NCI-H526 (cell line): ENCODE measurements at places on chromosomes 12 and 14.

GRCh38 chr12:95976416-95976832 is 19.7 kb downstream of the HAL start:
- DNase-seq, result no peak

GRCh38 chr12:78330131-78330530 is 499.4 kb downstream of the NAV3 start:
- no peak for DNase-seq

- DNase-seq, result no peak
These were observed 1.3 kb downstream of the GPR65 start for GRCh38 chr14:88005978-88006851.

GRCh38 chr12:77343291-77343690 is 277.9 kb upstream of the E2F7 start:
- no peak for DNase-seq

DNA sequence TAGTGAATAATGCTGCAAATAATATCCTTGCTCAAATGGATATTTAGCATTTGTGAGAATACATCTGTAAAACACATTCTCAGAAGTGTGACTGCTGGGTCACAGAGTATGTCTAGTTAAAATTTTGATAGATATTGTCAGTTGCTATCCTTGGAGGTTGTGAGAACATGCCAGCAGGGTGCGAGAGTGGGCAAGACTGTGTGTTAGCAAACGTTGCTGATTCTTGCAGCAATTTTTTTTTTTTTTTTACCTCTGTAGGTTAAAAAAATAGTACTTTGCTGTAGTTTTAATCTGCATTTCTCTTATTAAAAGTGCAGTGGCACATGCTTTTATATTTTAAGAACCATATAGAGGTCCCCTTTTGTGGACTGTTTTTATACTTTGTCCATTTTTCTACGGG is 4.5 kb upstream of the NYNRIN start:
- no peak for DNase-seq

GRCh38 chr12:44334347-44334746 is 498.5 kb downstream of the TMEM117 start:
- DNase-seq, result no peak

GRCh38 chr12:10405294-10405693 is 4.3 kb downstream of the KLRC4 start:
- DNase-seq, result no peak

GRCh38 chr12:94426049-94426448 is 33.6 kb downstream of the CEP83 start:
- no peak for DNase-seq

DNA sequence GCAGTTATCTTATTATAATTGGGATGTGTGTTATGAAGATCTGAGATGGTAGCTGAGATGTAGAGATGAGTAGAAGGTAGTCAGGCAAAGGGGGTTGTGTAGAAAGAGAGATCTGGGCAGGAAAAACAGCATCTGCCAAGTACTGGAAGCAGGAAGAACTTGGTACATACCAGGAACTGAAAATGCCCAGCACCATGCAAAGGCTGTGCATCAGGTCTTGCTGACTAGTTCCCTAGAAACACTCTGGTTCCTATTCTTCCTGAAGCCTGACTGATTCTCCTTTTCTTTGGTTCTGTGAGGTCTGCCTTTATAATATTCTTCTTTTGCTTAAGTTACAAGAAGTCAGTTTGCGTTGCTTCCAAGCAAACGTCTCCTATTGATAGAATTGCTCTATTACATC is 6.7 kb upstream of the NFATC4 start:
- no peak for DNase-seq

DNA sequence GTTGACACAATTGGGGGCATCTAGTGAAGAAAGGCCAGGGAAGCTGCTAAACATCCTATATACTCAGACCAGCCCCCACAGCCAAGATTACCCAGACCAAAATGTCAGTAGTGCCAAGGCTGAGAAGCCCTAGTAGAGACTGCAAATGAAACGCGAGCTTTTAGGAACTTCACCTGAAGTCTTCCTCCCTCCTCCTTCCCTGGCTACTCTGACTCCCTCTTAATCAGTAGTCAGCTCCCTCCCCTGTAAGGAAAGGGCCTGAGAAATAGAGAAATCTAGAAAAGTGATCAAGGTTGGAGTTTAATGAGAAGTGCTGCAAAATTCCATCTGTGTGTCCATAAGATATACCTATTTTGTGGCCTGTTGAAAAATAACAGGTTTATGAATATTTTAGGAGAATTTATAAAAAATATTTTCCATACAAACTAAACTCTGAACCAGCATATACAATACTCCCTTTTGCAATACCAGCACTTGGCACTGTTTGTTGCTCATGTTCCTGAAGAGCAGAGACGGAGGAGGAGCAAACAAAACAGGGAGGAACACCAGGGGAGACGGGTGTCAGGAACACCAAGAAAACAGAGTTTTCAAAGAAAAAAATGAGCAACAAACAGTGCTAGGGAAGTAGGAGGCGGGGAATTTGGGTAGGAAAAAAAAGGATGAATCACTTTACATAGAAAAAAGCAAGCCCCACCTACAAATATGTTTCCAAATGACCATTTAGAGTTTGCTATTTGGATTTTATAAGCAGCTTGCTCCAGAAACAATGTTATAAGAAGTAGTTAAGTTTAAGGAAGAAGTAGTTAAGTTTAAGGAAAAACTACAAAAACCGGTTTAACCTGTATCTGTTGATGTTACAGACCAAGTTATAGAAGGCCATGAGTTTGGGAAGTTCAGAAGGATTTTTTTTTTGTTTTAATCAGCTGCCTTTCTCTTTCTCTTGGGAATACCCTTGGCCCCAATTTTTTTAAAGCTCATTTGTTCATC is 282.1 kb upstream of the GRIP1 start:
- no peak for DNase-seq
